ENCODE measurements at places on chromosomes 2 and 18. TPM values are rescaled to one million over a fixed set of nuclear protein-coding genes. Genes with fewer than 3 reads are reported as not detected.

GRCh38 chr2:219452361-219453317 is 18.0 kb downstream of the SPEG start:
- H3K27me3 ChIP-seq = no peaks in the 10 kb centered on the region
- DNase-seq = no peak
- peaks cover 7% of the 10 kb centered on the region for H3K4me1 ChIP-seq
- no peak overlapping the region for H3K4me3 ChIP-seq
- no peaks in the 10 kb centered on the region for H3K36me3 ChIP-seq

- H3K27me3 ChIP-seq = peaks cover 5% of the 10 kb centered on the region
- no peak overlapping the region for H3K27ac ChIP-seq
- no peak for DNase-seq
- H3K4me1 ChIP-seq = no peaks in the 10 kb centered on the region
These were observed 1.4 kb upstream of the ACMSD start for GRCh38 chr2:134836986-134837385.

DNA sequence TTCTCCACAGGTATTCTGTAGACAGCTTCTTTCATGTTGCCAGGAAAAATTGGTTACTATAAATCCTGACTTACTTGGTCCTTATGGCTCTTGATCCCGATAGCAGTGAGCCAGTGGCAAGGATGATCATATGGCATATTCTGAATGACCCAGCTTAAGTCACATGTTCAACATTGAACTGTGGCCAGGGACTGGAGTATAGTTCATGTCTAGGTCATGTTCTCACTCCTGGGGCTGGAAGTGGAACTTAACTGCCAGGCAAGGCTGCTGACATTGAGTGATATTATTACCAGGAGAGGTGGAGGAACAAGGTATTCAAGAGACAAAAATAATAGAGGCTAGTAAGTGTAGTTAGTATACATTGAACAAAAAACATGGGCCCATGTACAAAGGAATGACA is 26.2 kb downstream of the R3HDM1 start:
- no peaks in the 10 kb centered on the region for H3K36me3 ChIP-seq
- DNase-seq = no peak
- peaks cover 2% of the 10 kb centered on the region for H3K4me1 ChIP-seq
- H3K4me3 ChIP-seq = no peak overlapping the region
- H3K27me3 ChIP-seq = no peaks in the 10 kb centered on the region

TLX2 gene
- not detected for total RNA-seq
